ENCODE measurements at places on chromosomes 3 and 15.

- DNase-seq: no peak
Measured at GRCh38 chr3:121096953-121097352, 188.9 kb downstream of the STXBP5L start.

GRCh38 chr3:172530101-172530561 lies 6.9 kb upstream of the TNFSF10 start:
- no peak for DNase-seq

GRCh38 chr15:44082558-44083157 lies 112.4 kb downstream of the FRMD5 start:
- DNase-seq: no peak

GRCh38 chr15:74500401-74500800 lies 39.4 kb upstream of the UBL7 start:
- no peak for DNase-seq

DNA sequence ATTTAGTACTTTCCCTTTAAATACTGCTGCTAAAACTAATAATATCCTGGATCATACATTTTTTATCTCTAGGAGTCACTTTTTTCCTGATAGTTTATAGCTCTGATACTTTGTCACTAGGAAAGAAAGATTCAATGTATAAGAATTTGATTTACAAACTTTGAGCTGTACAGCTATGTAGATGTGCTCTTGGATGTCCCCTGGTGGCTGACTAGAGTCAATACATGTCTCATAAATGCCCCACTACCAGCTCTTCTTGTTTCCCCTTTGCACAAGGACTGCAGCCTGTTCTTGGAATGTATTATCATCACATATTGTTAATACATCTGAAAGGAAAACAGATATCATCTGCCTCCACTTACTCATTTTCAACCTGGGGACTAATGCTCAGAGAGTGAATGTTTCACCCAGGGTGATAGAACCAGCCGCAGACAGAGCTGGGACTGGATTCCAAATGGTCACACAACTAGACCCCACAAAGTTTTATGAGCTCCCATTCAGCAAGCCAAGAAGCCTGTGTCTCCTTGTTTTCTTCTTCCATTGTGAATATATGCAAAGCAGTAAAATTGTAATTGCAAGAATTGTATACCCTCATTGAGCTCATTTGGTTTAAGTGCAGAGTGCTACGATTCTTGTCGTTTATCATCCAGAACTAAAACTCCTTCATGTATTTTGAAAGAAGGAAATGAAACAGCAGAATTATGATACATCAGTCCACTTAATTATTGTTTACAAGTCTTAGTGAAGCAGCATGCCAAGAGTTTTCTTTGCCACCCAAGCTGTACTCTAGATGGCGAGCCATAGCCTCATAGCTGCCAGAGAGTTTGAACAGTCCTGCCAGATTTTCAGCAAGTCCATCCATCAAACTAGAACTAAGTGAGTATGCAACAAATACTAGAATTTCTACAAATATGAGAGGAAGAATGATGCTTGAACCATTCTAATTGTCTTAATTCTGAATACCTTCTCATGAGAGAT lies 261.6 kb upstream of the LMCD1 start:
- DNase-seq: peak; percentile 17

- DNase-seq: no peak
Measured at GRCh38 chr3:31957106-31957505, 24.0 kb downstream of the OSBPL10 start.

GRCh38 chr3:43001556-43002121 lies 22.5 kb downstream of the GASK1A start:
- no peak for DNase-seq

- DNase-seq: no peak
Measured at GRCh38 chr15:41865490-41866055, 26.9 kb downstream of the PLA2G4B start.

DNA sequence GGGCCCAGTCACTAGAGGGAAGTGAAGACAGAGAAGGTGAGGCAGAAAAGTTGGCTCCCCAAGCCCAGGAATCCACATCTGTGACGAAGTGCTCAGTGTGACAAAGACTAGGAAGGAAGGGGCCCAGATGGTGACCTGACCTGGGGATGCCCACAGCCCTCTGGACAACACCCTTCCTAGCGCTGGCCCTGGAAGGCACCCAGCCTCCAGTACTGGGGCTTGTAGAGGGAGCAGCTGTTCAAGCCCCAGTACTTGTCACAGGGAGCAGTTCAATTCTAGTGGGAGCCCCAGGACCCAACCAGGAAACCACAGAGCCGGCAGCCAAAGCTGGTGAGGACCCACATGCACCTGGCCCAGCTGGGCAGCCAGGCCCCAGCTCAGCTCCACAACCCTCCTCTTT lies 190.8 kb downstream of the XXYLT1 start:
- no peak for DNase-seq

GRCh38 chr3:56413911-56414310 lies 54.4 kb downstream of the ERC2 start:
- no peak for DNase-seq

DNA sequence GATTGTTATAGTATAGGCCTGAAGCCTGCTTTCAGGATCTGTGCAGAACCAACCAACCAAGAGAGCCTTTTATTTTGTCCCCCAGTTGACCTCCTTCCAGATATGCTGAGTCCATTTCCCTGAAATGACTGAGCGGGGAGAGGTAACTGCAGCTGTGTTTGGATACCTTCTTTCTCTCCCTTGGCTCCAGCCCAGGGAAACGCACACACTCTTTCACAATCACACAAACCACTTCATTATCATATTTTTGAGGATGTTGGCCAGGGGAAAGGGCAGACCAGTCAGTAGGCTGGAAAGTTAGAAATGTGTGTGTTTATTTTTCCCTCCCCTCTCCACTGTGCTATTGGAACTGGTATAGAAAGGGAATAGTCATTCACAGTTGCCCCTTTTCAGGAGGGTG lies 417.7 kb upstream of the TBL1XR1 start:
- no peak for DNase-seq

DNA sequence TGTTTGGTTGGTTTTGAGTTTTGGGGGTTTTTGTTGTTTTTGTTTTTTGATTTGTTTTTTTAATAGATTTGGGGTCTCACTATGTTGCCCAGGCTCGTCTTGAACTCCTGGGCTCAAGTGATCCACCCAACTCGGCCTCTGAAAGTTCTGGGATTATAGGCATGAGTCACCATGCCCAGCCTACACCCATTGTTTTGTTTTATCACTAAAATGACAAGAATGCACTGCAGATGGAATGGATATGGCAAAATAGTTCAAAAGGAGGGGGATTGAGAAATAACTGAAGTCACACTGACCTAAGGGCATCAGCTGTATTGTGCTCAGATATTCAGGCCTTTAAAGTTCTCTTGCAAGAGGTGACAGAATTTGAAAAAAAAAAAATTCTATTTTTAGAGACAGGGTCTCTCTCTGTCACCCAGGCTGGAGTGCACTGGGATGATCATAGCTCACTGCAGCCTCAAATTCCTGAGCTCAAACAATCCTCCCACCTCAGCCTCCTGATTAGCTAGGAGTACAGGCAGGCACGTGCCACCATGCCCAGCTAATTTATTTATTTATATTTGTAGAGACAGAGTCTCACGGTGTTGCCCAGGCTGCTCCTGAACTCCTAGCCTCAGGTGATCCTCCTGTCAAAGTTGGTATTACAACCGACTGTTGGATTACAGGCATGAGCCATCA lies 4.4 kb upstream of the RASA2 start:
- DNase-seq: peak; percentile 71

- peak; percentile 24 for DNase-seq
Measured at GRCh38 chr3:178500631-178501030, 35.6 kb upstream of the KCNMB2 start.

GRCh38 chr3:169241630-169241990 lies 421.9 kb downstream of the MECOM start:
- DNase-seq: no peak

- DNase-seq: no peak
Measured at GRCh38 chr3:110389005-110389404, 682.6 kb upstream of the NECTIN3 start.

Measured in GM04504 (cell line).